OCI-M1 (cell line): ENCODE measurements at places on chromosomes 5 and 9.
A peak's percentile ranks its signal among the peaks of the same experiment; 100 is the strongest.

GRCh38 chr9:99778308-99778707 is 43.4 kb upstream of the NR4A3 start:
- no peak for DNase-seq

DNA sequence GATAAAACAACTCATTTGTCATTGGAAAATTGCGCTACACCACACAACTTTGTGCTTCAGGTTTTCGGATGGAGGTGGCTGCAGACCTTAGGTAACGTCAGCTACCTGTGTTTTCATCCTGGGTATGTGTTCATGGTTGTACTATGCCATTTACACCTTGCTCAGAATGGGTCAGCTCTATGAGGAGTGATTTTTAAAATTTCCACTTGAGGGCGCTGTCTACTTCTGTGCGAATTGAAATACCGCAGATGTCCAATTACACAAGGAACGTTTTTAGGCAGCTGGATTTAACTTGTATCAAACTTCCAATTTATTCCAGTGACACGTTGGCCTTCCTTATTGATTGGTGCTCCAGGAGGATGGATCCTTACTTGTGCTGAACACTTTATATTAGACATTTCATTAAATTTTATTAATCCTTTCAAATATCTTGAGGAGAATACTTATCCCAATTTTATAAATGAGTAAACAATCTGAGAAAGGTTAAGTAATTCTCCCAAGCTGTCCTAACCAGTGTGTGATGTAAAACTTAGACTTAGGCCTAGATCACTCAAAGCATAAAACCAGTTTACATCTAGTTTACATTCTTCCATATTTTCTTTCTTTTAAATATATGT is 23.4 kb downstream of the DMRTA1 start:
- DNase-seq: peak; percentile 79

DNA sequence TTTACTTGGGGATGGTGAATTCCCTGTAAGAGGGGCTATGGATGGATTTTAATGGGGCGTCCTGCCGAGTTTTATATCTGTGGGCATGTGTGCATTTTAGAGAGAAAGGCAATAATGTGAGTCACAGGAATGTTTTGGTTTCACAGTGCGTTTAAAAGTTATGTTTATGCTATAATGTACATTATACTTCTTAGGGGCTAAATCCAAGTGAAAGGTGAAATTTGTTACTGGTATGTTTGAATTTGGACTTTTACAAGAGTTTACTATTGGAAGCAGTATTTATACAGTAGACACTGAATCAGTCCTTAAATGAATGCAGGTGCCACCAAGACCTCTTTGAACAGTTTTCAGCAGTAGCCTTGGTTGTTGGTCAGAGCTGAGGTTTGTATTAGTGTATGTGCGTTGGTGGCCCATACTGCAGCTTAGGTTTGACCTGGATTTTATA is 5.6 kb downstream of the JMY start:
- DNase-seq: no peak

- no peak for DNase-seq
Observed at GRCh38 chr5:172939611-172940267, 19.5 kb upstream of the RPL26L1 start.

DNA sequence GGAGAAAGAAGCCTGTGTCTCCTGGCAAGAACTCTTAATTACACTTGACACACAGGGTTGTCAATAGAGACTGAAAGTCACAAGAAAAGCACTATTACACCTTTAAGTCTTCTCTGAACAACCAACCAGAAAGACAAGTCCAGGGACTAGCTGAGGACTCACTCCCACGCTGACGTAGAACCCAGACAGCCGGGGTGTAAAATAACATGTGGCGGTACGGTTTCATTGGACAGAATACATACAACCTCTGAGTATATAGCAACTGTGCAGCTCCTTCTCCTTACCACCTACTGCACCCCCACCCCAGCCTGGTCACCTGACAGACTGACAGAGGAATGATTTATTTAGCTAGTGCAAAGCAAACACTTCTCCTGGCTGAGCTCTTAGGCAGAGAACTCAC is 103.4 kb upstream of the RASEF start:
- peak; percentile 38 for DNase-seq

- DNase-seq: peak; percentile 74
Observed at GRCh38 chr5:168987543-168988300, 313.2 kb downstream of the SLIT3 start.

GRCh38 chr9:90078988-90079421 is 474.2 kb downstream of the GADD45G start:
- DNase-seq: no peak

GRCh38 chr9:6896562-6896961 is 138.8 kb downstream of the KDM4C start:
- peak; percentile 100 for DNase-seq

DNA sequence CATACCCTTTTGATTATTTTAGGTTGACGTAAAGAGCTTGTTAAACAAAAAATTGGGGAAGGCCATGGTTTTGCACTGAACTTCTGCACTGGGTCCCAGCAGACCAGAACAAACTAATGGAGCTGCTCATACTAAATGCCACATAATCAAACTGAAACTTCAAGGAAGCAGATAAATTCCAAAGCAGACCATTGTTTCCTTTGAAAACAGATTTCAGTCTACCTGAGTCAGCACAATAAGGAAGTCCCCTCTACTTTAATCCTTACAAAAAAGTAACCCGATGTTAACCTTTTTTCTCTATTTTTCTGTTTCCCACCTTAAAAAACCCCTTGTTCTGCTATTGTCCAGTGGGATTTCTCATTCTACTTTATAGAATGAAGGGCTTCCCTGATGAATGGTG is 39.2 kb downstream of the WDR36 start:
- DNase-seq: no peak

DNA sequence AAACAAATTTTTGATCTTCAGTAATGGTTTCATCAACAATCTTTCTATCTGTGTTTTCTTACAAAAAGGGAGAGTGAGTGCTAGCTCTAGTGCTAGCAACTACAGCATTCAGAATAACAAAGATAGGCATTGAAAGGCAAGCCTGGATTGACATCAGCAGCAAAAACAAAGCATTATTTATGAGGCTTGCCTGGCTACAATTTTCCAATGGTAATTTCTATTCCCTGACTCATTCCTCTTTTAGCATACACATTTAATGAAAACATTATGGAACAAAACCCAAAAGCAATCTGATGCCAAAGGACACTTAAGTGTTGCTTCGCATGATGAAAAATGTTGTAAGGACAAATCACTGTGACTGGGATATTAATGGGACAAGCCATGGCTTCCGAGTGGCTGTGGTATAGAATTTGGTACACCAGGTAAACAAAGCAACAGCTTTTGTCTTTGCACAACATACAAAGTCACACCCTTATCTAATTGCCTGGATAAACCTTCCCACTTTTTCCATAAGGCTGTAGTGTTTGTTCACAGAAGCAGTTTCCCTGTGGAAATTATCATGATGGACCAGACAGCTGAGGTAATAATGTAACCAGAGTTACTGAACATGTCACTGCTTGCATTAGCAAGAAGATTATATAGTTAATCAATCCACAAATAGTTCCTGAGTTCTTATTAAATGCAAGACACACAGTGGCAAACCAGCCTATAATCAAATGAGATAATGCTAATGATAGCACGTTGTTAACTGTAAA is 179.8 kb upstream of the EDIL3 start:
- DNase-seq: no peak

GRCh38 chr5:127772531-127772930 is 69.3 kb downstream of the CCDC192 start:
- no peak for DNase-seq
